ENCODE measurements at places on chromosomes 2 and 18.

DNA sequence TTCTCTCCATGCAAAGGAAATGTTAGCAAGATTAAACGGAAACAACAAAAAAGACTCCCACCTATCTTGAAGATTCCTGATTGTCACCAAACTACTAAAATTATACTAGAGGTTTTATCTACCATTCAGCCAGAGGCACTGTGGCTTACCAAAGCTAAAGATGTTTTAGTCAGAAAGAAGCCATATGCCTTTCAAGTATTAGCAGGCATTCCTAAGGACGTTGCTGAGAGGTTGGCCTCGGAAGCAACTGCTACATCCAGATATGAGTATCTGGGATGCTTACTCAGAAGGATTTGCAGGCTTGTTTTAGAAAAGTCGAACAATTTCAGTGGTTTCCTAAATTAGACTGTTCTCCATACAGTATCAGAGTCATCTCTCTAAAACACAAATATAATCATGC lies 88.3 kb upstream of the UBE2E3 start:
- no peak for DNase-seq

DNA sequence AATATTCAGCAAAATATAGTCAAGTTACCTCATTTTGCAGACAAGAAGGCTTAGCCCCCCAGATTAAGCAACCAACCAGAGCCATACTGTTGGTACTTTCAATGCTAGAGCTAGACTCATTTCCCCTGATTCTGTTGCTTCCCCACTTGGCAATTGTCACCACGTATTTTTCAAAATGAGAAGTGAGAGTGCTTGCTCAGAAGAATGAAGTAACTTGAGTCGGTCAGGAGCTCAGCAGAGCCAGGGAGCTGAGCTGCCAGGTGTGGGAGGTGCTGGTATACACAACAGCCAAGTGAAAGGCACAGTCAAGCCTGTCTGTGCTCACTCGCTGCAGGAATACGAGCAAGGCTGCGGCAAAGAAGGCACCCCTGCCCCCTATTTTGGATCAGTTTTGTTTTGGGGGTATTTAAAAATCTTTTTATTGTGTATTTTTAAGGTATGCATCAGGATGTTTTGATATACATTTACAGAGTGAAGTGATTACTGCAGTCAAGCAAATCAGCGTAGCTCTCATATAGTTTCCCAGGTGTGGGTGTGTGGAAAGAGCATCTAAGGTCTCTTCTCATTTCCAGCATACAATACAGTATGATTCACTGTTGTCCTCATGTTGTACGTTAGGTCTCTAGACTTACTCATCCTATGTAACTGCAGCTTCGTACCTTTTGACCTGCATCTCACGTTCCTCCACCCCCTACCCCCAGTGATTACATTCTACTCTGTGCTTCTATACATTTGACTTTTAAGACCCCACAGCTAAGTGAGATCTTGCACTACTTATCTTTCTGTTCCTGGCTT lies 62.4 kb downstream of the MRPS9 start:
- no peak for DNase-seq

GRCh38 chr18:36152781-36153180 lies 23.1 kb downstream of the ELP2 start:
- no peak for DNase-seq

- DNase-seq: no peak
Observed at GRCh38 chr2:102652126-102652525, 32.8 kb downstream of the SLC9A2 start.

DNA sequence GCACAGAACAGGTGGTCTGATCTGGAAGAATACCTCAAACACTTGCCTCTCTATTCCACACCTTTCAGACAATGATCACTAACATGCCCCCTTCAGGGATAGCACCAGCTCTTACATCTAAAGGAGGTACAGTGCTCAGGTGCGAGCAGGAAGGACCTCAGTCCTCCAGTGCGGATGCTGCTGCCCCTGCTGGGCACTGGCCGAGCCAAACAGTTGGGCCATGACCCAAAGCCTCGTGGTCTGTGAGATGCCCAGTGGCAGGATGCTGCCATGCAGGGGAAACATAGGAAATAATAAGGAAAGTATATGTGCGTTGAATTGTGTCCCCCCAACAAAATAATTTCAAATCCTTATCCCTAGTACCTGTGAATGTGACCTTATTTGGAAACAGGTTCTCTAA lies 243.7 kb downstream of the NDUFA10 start:
- no peak for DNase-seq

DNA sequence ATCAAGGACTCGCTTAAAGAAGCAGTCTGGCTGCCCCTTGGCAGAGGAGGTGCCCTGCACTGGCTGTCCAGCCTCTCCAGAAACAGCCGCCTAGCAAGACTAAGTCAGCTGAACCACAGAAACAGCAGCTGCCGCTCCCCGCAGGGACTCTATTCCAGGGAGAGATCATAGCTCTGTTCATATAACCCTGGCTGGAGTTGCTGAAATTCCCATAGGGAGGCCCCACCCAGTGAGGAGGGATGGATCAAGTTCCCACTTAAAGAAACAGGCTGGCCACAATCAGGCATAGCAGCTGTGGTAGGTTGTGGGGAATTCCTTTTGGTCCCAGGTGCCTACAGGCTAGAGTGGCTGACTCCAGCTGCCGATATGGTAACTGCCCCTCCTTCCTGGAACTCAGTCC lies 74.2 kb upstream of the MC4R start:
- no peak for DNase-seq

DNA sequence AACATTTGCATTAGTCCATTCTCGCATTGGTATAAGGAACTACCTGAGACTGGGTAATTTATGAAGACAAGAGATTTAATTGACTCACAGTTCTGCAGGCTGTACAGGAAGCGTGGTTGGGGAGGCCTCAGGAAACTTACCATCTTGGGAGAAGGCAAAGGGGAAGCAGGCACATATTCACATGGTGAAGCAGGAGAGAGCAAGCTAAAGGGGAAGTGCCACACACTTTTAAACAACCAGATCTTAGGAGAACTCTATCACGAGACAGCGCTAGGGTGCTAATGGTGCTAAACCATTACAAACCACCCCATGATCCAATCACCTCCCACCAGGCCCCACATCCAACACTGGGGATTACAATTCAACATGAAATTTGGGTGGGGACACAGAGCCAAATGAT lies 201.7 kb upstream of the MGAT5 start:
- no peak for DNase-seq

- DNase-seq: no peak
Observed at GRCh38 chr2:11784280-11784679, 37.8 kb downstream of the LPIN1 start.

- DNase-seq: no peak
Observed at GRCh38 chr2:10826625-10827024, 14.0 kb upstream of the PDIA6 start.

DNA sequence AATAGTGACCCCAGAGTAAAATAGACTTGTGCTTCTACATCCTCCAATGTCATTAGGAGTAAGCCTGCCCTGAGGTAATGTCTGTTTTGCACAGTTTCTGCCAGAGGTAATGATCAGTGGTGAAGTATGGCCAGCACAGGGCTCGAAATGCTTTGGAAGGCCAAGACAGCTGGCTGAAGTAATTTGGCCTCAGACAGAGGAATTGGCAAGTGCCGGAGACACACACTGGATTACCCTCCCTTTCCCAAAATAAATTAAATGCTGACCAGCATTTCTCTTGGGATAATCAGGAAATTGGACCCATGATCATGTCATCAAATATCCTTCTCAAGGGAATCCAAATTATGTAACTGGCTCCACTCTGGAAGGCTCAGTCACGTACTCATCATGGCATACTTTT lies 379.0 kb upstream of the CHST9 start:
- DNase-seq: no peak

DNA sequence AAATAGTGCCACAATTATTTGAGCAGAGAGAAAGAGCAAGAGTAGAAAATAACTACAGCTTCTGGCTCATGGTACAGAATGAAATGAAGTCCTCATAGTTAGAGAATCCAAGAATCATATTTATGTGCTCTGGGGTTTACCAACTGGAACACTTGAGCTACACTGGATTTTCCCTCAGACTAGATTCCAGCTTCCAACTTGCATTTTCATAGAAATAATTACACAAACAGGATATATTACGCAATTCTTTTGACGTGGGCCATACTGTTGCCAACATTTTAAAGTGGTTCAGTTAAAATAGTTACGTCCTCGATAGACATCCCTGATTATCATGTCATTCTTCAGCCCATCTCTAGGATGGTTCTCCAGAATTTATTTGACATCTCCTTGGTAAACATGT lies 129.2 kb downstream of the ETAA1 start:
- no peak for DNase-seq

GRCh38 chr2:75276093-75277029 lies 77.0 kb upstream of the TACR1 start:
- peak; percentile 51 for DNase-seq

GRCh38 chr2:203989521-203989920 lies 53.0 kb downstream of the ICOS start:
- no peak for DNase-seq

DNA sequence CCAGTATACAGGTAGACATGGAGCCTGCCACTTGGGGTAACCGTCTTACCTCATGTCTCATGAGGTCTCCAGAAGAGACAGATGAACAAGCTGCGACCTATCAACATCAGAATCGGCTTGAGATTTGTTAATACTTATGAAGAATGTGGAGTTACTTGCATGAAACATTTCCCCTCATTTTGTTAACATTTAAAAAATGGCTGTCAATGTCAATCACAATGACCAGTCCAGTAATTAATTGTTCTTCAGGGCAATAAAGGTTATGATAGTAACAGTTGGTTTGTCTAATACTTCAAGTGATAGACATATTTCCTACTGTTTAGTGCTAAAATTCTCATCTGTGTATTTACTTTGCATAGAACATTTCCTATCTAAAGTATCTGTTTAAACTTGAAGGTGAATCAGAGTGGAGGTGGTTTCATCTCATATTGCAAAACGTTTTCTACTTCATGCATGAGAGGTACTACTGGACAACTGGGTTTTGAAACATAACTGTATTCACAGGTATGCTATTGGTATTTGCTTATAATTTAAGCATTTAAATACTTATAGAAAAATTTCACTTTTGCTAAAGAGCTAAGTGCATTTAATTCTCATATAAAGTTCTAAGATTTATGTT lies 15.1 kb downstream of the SERTAD2 start:
- no peak for DNase-seq

- DNase-seq: no peak
Observed at GRCh38 chr2:189439342-189439741, 1.9 kb upstream of the WDR75 start.

DNA sequence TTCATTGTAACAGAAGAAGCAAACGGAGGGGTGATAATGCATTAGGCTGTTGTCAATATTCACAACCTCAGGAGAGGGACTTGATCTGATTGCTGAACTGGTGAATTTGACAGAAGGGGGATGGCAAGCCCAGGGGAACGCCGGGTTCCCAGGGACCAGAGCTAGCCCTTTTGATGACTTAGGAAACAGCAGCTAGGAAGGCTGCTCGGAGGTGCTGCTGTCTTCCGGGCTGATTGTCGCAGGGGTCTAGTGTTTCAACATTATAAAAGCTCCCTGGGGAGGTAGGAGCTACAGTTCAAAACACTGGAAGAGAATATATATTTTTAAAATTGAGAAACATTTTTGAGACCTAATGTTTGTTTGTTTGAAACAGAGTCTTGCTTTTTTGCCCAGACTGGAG lies 47.3 kb downstream of the CD8B2 start:
- DNase-seq: no peak
